ENCODE measurements at places on chromosomes 5 and 9.

GRCh38 chr5:73443829-73444498 lies 4.6 kb downstream of the FOXD1 start:
- peak; percentile 82 for DNase-seq

GRCh38 chr5:98540056-98540455 lies 233.4 kb upstream of the RGMB start:
- DNase-seq, result no peak

DNA sequence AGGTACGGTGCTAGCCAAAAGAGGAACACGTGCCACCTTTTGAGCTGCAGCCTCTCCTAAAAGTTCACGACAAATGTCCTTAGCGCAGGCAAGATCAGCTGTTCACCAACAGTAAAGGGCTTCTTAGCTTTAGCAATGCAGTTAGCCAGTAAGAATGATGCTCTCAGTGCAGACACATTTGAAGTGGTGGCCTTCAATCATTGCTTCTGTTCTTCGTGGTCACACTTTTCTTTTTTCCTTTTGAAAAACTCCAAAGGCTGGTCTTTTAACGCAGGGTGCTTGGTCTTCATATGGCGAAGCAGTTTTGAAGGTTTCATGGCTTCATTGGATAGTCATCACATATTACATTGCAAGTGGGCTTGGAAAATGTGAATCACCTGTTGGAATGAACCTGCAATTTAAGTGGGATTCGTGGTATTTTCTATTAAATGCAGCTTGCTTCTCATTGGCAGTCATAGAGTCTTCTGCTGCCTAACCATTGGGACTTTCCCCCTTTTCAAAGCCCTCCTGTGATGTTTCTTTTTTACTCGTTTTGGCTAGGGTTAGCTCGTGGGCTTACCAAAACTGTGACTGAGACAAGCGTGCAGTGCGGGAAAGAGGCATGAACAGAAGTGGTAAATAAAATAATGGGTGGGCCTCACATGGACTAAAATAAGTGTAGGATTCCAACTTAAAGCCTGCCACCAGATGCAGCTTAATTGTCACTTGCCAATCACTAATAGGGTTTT lies 100.9 kb downstream of the MRPL36 start:
- no peak for DNase-seq

GRCh38 chr9:78296201-78296892 lies 578 bp upstream of the PSAT1 start:
- peak; percentile 45 for DNase-seq

DNA sequence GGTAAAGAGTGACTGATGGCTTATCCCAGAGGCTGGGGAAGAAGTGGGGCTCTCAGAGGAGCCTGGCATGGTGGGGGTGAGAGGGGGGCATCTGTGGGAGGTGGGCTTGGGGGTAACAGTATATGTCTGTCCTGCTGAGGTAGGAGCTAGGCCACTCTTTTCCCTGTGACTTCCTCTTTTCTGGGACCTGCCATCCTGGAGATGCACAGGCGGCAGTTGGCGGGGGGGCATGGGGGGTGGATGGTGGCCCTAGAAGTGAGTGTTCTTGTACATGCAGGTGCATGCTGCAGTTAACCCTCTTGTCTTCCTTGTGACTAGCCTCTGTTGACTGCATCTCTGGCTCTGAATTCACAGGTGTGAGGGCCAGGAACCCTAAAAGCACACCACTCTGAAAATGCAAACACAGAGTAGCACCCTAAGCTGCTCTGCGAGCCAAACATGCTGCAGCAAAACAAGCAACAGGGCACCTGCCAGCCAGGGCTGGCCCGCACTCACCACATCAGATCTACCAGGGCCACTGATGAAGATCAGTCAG lies 123.8 kb upstream of the SHB start:
- no peak for DNase-seq

DNA sequence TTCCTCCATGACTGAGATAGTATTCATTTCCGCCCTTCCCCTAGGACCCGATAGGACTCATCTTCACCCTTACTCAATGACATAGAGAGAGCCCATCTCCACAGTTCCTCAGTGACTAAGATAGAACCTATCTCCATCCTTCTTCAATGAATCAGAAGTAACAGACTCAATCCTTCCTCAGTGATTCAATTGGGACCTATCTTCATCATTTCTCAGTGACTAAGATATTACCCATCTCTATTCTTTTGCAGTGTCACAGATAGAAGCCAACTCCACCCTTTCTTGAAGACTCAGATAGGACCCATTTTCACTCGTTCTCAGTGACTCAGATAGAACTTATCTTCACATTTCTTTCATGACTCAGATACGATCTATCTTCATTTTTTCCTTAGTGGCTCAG lies 164.6 kb downstream of the FBXO4 start:
- no peak for DNase-seq

DNA sequence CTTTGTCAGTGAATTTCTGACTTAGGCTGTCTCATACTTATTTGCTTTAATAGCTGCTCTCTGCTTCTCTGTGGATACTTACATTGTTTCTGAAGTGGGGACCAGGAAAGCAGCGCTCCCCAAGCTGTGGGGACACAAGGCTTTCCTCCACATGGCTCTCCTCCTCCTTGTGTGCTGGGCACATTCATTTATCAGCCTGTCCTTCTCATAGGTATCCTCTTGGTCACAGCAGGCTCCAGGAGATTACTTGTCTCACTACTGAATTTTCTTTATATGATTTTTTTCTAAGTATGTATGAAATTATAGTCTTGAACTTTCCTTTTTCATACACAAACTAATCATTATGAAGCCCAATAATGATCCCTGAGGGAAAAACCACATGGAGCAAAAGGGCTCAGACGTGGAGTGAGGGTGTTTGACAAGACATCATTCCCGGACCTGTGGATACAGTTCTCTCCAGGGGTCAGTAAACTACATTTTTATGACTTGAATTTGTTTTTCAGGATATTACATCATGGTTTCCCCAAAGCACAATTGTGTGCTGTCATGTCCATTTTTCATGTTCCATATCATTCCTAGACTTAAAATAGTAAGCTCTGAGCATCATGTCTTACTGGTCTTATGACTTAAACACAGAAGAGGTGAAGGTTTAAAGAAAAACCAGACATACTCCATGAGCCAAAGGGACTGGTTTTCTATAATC lies 234.5 kb downstream of the PCSK1 start:
- no peak for DNase-seq

- no peak for DNase-seq
These were observed 17.8 kb upstream of the SLCO4C1 start for GRCh38 chr5:102313912-102314311.

DNA sequence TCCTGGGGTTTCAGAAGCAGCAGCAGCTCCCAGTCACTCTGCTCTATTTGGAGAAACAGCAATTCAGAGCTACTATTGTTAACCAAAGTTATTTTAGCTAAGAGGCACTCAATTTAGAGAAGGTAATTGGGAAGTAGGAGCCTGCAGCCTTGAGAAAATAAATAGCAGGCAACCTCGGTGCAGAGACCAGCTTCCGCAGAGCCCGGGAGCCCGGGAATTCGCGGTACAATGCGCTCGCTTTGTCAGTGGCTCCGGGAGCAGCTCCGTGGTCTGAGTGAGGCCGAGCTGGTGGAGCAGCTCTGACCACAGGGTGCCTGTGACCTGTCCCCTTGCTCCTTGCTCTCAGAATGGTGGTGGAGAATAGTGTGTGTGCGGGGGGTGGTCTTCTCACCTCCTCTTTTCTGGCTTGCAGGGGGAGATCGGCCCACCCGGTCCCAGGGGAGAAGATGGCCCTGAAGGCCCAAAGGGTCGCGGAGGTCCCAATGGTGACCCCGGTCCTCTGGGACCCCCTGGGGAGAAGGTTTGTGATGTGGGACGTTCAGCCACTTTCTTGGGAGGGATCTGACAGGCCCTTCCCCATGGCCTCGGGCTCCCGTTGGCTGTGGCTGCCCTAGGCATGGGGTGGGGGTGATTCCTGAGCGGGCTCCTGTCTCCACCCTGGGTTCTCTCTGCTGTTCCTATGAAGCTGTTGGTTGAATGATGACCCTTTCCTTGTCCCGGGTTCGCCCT lies 95.9 kb upstream of the FCN2 start:
- no peak for DNase-seq

DNA sequence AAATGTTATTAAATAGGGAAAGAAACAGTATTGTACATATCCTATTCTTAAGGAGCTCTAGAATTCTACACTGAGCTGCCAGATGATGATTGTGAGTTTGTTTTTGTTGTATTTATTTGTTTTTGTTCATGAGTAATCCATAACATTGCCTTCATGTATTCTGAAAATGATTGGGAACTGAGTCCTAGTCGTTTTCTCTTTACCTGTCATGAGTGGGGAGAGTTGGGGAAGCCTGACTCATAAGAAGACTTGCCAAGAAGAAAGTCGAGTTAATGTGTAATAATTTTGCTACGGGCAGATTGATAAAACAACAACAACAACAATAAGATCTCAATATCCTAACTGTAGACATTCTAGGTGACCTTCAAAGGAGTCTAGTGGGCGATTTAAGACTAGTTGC lies 103.8 kb downstream of the ANKRD55 start:
- DNase-seq, result no peak

GRCh38 chr9:94112716-94113465 lies 28.6 kb downstream of the PTPDC1 start:
- DNase-seq, result no peak

- no peak for DNase-seq
These were observed 79.5 kb upstream of the TRIO start for GRCh38 chr5:14063691-14064090.

DNA sequence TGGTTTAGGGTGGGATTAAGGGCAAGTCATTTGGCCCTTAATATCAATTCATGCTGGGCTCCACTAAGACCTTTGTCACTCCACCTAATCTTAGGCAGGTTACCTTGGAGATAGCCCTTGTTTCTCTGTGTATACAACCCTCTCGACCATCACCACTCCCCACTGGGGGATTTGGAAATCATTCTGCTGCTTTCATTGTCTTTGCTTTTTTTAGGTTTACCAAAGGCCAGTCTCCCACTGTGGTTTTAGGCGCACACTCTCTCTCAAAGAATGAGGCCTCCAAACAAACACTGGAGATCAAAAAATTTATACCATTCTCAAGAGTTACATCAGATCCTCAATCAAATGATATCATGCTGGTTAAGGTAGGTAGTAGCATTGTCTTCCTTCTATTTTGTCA lies 6.2 kb downstream of the GZMK start:
- no peak for DNase-seq

GRCh38 chr5:126961702-126962101 lies 68.7 kb downstream of the MARCHF3 start:
- DNase-seq, result no peak

- DNase-seq, result no peak
These were observed 52.5 kb downstream of the AP3B1 start for GRCh38 chr5:78242001-78242400.

GRCh38 chr5:109486200-109486804 lies 76.5 kb upstream of the PJA2 start:
- no peak for DNase-seq

DNA sequence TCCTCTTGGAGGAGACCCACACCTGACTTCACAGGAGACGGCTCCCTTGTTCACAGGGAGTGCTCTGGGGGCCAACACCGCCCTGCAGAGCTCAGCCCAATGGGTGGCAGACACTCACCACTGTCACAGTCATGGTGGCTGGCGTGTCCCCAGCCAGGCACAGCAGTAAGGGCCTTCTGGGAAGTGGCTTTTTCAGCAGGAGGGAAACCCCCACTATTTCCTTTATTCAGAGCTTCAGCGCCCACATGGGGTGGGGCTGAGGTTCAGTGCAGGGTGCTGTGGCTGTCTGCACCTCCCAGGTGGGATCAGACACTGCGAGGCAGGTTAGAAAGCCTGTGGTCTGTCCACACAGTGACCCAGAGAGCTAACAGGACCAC lies 3.6 kb upstream of the SNAPC4 start:
- DNase-seq, result no peak

- no peak for DNase-seq
These were observed 296 bp downstream of the ZSWIM6 start for GRCh38 chr5:61332358-61332749.

- no peak for DNase-seq
These were observed 1.0 kb downstream of the TRPC7 start for GRCh38 chr5:136364307-136364706.

DNA sequence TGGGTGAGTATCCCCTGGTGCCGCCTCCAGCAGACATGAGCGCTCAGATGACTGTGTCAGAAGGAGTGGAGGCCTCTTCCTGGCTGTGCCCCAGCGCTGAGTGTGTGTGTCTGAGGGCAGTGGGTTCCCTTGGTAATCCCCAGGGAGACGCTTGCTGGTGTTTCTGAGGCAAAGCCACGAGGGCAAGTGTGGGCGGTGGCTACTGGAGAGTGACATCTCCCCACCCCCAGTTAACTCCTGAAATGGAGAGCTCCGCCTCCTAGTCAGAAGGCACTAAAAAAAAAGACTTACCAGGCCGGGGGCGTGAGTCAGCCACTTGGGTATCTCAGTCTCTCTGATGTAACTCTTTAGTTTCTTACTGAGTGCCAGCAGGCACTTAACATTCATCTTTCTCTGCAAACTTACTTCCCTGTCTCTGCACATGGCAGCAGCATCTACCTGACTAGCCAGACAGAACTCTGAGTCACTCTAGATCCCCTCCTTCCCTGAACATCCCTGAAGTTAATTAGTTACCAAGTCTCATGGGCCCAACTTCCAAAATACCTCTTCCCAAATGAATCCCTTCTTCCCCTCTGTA lies 19.3 kb downstream of the ORM2 start:
- peak; percentile 75 for DNase-seq

- DNase-seq, result no peak
These were observed 545 bp upstream of the OR2V1 start for GRCh38 chr5:181131514-181131913.

- no peak for DNase-seq
These were observed 152.6 kb downstream of the CD180 start for GRCh38 chr5:67043796-67044511.

DNA sequence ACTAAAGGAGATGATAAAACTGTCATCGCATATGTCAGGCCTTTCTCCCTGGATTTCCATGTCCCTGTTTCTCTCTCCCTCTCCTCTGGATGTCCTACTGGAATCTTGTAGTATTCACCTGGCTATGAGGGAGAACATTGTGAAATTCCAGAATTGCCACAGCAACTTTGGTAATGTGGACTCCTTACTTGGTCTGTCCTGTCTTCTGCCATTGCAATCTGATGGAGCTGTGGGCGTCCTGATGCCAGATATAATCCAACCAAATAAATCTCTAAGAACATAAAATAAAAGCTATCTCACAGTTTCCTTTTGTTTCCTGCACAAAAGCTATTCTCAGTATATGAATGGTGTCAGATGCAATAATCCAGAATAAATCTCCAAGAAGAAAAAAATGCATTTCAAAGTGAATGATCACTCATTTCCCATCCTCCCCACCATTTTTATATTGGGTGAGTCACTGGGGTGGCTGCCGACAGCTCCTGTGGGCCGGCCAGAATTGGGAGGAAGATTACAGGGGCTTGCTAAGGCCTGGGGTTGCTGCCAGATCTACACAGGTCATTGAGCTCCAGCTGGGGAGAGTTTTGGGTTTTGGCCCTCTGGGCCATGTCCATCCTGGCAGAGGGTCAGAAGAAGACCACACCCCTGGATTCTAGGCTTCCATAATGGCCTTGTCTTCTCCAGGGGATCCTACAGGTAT lies 160.7 kb upstream of the PITX1 start:
- no peak for DNase-seq

DNA sequence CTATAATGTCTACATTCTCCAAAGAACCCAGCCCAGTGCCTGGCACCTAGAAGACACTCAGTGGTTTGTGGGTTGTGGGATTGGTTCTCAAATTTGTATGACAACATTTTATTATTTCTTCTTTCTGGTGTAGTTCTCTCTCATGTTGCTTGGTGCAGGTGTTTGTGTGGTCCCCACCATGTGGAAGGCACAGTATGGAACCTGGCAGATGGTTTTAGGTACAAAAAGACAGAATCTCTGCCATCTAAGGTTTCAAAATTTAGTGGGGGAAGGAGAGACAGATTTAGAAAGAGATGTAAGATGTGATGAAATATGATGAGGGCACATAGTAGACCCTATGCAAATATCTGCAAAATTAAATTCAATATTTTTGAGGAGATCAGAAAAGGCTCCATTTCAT lies 323.8 kb downstream of the CDK5RAP2 start:
- no peak for DNase-seq

All from renal pelvis (tissue), 12 donors.